Activated naive CD4-positive, alpha-beta T cell (primary cell): ENCODE measurements at places on chromosomes 11 and 22.

GRCh38 chr11:75969626-75970308 lies 154.8 kb downstream of the UVRAG start:
- no peak for DNase-seq

GRCh38 chr11:117166491-117166890 lies 12.1 kb upstream of the SIDT2 start:
- DNase-seq, result no peak

DNA sequence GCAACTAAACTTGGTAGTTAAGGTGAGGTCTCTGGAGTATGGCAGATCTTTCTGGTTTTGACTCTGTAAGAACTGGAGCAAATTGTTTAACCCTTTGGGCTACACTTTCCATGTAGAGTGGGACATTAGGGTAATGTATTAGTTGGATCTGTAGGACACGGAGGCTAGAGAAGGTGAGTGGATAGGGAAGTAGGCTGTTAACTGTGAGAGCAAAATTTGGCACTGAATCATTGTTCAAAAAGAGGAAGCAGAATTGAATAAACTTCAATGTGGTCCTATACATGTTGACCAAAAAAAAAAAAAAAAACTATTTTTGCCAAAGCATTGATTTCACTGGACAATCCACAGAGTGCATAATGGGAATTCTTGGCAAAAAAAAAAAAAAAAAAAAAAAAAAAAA lies 370.2 kb upstream of the CHORDC1 start:
- no peak for DNase-seq

DNA sequence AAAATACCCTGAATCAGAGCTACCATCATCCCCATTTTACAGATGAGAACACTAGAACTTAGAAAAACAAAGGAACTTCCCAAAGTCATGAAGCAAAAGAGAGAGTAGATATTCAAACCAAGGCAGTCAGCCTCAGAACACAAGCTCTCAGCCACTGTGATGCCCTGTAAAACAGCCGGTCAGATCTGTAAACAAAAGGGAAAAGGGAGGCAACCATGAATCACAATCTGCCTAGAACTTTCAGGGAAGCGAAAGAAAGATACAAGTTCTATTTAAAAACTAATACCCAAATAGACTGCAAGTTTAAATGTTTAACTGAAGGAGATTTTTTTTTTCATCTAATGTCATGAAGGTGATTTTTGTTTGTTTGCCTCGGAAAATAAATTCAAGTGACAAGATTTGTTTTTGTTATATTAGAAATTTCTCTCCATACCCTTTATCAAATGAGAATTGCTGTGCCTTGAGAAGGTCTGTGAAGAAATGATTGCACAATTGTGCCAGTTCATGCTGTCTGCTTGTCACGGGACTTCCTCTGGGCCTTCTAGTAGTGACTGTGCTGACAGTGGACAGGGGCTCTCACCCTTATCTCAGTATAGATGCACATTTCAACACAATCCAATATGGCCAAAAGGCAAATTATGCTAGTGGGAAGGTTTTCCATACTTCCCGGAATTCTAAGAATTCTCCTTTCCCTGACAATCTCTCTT lies 11.7 kb downstream of the SAA1 start:
- no peak for DNase-seq

GRCh38 chr22:30208631-30209603 lies 37.6 kb downstream of the LIF start:
- DNase-seq, result no peak

- no peak for DNase-seq
Observed at GRCh38 chr22:43039800-43040199, 24.9 kb upstream of the PACSIN2 start.

DNA sequence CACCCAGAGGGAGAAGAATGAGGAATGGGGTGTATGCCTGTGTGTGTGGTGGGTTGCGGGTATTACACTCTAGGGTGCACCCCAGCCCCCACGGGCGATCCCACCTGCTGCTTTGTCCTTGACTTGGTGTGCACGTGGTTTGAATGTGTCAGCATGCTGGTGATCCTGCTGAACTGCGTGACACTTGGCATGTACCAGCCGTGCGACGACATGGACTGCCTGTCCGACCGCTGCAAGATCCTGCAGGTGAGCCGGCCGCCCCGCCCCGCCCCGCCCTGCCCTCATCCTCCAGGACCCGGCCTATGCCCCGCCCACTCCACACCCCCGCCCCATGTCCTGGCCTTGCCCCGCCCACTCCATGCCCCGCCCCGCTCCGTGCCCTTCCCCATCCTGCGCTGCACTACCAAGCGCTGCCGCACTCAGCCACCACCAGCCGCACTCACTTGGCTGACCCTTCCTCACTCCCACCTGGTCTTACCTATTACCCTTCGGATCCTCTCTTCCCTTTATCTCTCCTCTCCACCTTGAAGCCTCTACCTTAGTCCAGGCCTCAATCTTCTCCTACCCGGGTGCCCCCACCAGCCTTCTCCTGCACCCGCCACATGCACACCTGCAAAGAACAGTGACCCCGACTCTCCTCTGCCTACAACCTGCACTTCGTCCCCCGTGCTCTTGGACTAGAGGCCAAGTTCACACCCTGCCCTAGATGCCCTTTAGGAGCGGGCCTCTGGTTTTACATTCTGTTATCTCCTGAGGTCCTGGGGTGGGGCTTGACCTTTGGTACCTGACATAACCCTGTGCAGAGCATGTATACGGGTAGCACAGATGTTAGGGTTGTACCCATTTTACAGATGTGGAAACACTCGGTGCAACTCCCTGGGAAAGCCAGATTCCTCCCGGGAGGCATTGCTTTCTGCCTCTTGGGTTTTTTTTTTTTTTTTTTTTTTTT lies 27.7 kb downstream of the CACNA1I start:
- DNase-seq, result peak; percentile 13

- no peak for DNase-seq
Observed at GRCh38 chr22:19138217-19139000, 6.0 kb downstream of the ESS2 start.

- no peak for DNase-seq
Observed at GRCh38 chr11:96306933-96307775, 35.8 kb downstream of the MAML2 start.

GRCh38 chr22:50706481-50707125 lies 31.4 kb upstream of the ACR start:
- no peak for DNase-seq

- DNase-seq, result no peak
Observed at GRCh38 chr11:123253223-123253622, 58.2 kb upstream of the CLMP start.

DNA sequence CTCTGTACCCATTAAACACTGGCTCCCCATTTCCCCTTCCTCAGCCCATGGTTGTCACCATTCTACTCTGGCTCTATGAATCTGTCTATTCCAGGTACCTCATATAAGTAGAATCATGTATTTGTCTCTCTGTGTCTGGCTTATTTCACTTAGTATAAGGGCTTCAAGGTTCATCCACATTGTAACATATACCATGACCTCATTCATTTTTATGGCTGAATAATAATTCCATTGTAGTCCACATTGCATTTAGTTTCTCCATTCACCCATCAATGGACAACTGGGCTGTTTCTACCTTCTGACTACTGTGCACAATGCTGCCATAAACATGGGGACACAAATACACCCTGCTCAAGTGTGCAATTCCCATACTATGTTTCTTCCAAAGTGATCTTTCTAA lies 97.3 kb downstream of the MICAL3 start:
- DNase-seq, result no peak

DNA sequence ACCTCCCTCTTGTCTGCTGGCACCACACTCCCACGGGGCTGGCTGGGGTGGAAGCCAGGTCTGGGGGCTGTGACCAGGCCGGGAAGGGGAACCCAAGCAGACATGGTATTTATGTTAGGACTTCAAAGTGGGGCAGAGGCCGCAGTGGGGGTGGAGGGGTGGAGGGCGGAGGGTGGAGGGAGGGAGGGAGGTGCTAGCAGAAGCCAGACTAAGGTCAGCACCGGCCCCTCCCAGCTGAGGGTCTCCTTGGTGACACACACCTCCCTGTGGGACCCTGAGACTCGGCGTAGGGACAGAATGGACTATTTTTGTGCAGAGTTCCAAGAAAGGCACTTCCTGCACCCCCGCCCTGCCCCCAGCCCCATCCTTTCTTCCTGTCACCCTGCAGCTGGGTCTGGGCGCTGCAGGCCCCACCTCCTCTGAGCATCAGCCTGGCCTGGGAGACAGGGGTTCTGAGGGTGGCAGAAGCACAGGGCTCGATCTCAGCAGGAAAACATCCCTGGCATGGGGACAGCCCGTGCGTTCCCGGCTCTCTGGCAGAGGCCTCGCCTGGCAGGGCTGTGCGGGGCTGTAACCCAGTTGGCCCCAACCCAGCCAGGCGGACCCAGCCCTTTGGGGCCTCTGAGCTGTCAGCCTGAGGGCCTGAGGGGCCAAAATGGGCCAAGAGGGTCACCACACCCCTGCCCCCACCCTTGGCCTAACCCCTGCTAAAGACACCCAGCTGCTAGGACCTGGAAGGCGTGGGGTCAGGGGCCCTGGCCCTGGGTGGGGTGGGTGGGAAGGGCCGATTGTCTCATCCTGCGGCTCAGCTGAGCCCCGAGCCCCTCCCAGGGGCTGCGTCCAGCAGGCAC lies 9.6 kb upstream of the CD248 start:
- DNase-seq, result no peak

- DNase-seq, result no peak
Observed at GRCh38 chr22:50505776-50506610, 1.5 kb downstream of the LMF2 start.

DNA sequence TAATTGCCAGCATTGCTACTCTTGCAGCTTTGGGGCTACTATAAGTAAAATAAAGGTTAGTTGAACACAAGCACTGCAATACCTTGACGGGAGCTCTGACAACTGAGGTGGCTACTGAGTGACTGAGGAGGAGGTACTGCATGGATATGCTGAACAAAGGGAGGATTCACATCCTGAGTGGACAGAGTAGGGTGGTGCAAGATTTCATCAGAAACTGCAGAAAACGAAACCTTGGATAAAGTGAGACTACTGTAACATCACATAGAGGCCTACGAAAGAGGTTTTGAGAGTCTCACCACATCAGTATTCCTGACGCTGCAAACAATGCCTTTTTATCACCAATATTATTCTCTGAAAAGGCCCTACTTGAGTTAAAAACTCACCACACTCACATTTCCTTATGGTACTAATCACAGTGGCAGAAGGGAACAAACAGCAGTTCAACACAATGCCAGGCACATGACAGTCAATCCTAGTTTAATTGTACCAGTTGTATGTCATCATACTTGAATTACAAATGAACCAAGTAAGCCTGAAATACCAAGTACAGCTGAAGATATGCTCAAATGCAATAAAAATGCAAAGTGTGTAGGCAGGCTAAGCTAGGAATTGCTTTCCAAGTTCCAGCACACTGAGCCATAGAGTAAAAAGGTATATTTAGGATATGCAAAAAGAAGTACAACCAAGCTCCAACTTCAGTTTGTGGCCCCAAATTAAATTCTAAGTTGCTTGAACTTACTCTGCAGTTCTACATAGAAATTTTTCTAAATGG lies 4.0 kb upstream of the GPR83 start:
- DNase-seq, result no peak

DNA sequence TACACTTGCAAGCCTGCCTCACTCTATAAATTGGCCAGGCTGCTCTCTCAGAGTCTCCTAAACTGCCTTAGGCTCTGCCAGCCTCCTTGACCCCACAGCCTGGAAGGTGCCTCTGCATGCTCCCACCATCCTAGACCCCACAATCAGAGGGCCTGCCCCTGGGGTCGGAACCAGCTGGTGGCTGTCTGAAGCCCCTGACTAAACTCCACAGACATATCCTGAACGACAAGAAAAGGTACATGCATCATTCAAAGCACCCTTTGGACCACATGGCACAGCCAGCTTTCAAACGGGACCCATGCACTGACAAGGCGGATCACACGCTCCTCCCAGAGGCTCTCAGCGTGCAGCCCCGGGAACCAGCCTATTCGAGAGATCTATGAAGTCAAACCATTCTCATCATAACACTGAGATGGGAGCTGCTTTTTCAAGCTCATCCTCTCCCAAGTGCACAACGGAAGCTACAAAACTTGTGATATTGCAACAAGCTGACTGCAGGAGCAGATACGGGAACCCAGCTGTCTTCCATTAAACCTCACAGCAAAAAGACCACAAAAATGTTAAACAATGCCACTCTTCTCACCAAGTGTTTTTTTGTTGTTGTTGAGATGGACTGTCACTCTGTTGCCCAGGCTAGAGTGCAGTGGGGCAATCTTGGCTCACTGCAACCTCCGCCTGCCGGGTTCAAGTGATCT lies 8.1 kb downstream of the SHANK2 start:
- DNase-seq, result no peak

GRCh38 chr22:30411780-30412179 lies 13.8 kb upstream of the MTFP1 start:
- no peak for DNase-seq

DNA sequence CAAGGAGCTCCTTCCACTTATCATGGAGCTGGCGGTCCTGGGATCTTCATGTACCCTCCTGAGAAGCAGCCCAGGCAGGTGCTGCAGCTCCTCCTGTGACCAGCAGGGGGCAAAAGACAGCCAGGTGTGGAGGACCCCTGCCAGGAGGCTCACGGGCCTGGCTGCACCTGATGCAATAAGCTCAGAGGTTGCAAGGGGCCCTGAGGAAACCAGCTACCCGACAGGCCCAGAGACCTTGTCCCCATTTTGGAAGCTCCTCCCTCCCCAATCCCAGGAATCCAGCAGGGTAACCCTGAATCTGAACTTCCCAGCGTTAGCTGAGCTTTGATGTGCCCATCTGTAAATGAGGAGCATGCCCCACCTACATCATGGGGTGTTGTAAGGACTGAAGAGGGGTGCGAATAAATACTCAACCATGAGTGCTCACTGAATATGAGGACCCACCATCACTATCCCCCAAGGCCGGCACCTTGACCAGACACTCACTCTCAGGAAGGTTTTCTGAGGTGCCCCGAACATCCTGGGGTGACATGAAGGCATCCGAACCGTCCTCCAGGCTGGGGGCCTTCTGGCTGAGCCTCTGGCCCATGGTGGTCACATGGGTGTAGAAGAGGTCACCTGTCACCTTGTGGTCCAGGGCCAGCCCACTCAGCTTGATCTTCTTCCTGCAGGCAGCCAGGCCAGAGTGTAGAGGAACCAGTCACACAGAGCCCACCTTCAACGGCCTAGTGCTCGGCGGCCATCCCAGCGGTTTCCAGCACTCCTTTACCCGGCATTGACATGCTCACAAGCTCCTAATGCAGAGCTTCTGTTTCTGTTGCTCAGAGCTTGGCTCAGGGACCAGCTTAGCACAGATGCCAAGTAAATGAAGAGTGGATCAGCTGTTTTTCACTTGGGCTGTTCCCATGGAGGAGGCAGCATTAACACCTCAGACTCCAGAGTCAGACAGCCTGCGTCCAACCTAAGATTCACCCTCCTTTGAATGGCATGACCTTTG lies 21.7 kb downstream of the SLC43A1 start:
- DNase-seq, result peak; percentile 49

DNA sequence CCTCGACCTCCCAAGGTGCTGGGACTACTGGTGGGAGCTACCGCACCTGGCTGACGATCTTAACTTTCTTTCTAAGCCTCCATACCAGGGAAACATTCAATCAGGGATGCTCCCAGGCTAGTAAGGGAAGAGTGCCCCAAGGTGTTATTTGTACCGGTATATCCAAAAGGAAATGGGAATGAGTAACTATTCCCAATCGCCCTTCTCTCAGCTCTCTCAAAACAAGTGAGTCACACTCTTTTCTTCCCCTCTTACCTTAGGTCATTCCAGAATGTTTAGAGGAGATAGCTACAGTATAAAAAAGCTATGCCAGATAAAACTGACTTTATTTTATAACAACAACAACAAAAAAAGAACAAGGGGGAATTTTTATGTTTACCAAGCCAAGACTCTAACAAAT lies 13.7 kb downstream of the DCDC1 start:
- no peak for DNase-seq

- no peak for DNase-seq
Observed at GRCh38 chr11:8058216-8058615, 22.8 kb upstream of the TUB start.

- no peak for DNase-seq
Observed at GRCh38 chr22:45817745-45818423, 146.2 kb downstream of the ATXN10 start.
